CD4-positive, alpha-beta T cell treated with Interleukin-10 for 1 hour (primary cell): ENCODE measurements at places on chromosomes 16 and 17.
A peak's percentile ranks its signal among the peaks of the same experiment; 100 is the strongest.

DNA sequence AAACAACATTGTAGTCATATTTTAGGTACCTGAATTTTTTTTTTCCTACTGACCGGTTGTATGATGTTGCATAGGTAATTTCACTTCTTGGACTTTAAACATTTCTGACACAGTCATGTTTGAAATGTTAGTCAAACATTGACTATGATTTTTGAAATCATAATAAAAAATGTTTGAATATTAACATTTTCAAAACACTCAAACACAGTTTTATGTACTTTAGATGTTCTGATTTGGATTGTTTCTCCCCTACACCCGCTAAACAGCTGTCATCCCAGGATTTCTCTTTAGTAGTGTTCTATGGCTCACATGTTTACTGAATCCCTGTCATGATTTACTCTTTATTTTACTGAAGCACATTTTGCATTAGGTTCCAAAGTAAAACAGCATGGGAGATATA is 102.9 kb upstream of the NPEPPS start:
- DNase-seq, result no peak

DNA sequence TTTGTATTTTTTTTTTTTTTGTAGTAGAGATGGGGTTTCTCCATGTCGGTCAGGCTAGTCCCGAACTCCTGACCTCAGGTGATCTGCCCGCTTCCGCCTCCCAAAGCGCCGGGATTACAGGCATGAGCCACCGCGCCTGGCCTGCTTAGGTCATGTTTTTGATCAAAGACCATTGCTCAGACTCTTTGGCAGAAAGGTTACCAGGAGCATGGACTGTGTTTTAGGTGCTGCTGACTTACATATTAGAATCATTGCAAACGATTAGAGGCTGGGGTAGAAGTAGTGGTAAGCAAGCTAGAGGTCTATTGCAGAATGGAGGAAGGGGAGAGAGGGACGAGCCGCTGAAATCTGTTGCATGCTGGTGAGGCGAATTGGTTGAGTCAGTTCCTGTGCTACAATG is 79.8 kb downstream of the TANGO6 start:
- no peak for DNase-seq

DNA sequence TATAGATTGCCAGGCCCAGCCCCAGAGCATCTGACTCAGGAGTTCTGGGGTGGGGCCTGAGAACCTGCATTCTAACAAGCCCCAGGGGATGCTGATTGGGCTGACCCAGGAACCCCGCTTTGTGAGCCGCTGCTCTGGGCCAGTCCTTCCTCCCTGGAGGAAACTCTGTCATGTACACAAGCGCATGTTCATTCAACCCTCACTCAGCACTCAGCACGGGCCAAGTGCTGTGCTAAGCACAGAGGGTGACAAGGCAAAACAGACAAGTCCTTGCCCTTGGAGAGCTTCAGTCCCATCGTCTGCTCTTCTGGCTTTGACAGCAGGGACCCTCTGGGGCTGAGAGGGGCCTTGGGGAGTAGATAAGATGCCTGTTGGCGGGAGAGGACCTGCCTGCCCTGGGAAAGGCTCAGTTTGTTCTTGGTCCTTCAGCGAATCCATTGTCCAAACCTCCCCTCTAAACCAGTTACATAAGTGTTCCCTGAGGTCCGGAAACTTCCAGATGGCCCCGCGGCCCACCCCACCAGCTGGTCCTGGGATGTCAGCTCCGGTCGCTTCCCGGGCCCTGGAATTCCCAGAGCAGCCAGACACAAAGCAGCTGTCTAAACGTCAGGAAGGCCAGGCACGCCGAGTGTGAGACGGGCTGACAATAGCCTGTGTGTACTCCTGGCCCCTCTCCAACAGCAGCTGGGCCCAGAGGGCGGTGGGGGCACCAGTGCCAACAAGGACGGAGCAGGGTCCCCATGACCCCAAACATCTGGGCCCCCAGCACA is 88.8 kb downstream of the ZDHHC7 start:
- no peak for DNase-seq

- no peak for DNase-seq
Observed at GRCh38 chr17:16909472-16910246, 62.3 kb downstream of the TNFRSF13B start.

GRCh38 chr16:75957870-75958269 is 231.6 kb upstream of the CPHXL start:
- DNase-seq, result no peak

DNA sequence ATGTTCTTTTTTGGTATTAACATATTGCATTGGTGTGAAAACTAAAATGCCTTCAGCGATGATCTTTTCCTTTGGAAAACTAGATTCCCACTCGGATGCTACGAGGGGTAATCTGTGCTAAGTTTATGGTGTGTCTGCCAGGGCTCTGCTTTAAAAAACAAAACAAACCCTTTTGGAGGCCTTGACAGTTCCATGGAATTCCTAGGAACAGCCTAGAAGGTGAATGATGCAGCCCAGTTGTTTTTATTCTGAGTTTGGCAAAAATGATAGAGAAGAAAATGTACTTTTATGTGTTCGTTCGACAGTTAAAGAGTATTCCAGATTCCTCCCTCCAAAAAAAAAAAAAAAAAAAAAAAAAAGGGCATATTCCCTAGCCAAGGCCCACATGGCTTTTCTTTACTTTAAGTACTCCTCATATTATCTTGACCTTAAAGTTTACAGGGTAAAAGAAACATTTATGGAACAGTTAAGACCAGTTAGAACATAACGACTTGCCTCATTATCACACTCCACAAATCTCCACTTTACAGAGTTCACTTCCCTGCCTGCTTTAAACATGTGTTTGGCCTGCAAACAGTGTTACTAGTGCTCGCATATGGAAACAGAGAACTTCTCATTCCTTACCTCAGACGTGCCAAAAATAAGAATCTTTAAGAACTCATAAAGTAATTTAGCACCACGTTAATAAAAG is 159.1 kb downstream of the WWOX start:
- no peak for DNase-seq

DNA sequence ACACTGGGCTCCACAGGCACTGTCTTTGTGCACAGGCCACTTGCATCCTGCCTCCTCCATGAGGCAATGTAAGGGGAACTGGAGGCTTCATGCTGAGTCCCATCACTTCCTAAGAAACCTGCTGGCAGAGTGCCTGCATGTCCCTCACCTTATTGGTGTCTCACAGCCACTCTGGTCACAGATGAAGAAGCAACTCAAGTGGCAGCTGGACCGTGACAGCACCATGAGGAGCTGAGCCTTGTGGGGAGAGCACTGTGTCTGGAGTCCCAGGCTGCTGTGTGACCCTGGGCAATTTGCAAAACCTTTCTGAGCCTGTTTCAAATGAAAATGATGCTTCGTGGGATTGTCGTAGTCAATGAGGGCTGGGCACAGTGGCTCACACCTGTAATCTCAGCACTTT is 19.5 kb downstream of the ANKRD40 start:
- no peak for DNase-seq

- no peak for DNase-seq
Observed at GRCh38 chr16:56985962-56986360, 3.4 kb upstream of the NLRC5 start.

GRCh38 chr17:49725452-49726130 is 17.8 kb upstream of the SLC35B1 start:
- DNase-seq, result no peak

DNA sequence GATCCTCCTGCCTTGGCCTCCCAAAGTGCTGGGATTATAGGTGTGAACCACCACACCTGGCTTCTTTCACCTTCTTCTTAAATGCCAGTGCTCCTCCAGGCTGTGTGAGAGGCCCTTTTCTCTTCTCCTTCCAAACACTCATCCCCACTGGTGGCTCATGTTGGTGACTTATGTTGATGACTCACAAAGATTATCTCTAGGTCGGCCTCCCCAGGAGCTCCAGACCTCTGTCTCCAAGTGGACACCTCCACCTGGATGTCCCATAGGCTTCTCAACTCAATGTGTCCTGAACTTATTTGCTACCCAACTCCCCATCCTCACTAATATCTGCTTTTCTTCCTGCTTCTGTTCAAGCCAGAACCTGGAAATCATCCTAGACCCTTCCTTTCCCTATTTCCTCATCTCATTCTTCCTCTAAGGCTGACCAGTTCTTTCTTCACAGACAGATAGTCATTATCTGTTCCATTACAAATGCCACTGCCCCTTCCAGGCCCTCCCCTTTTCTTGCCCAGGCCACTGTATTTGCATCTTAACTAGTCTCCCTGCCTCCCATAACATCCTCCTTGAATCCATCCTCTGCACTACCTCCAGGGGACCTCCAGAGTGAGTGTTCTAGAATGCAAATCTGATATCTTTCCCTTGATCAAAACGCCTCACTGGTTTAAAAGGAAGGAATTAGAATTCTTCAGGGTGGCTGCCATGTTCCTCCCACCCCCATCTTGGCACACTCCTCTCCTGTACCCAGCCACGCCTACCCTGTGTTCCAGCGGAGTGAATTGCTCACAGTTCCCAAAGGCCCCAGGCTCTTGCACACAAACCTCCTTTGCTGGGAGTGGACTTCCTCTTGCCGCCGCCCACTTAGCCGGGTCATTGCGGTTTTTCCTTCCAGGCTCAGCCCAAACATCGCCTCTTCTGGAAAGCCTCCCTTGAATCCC is 34.8 kb upstream of the FBXO47 start:
- no peak for DNase-seq

GRCh38 chr16:89695875-89696669 is 5.4 kb downstream of the SPATA2L start:
- DNase-seq, result no peak

DNA sequence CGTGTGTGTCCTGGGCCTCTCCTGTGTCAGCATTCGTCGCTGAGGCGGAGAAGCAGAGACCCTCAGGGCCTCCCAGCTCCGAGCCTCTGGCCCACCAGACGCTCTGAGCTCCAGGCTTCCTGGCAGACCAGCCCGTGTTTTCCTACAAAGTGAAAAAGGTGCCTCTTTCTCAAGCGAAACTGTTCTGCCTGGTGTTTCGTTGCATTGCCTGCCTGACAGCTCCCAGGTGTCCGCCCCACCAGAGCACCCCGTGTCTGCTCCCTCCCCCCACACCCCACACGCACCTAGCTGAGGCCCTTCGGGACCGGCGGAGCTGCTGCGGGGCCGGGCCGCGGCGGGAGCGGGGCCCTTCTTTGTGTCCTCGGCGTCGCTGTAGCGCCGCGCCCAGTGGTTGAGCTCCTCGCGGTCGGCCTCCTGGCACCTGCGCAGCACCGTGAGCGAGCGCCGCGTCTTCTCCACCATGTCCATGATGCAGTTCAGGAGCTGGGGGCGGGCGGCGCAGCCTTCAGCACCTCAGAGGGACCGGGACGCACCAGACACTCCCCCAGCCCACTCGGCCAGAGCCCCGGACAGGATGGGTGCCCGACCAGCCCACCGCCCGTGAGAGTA is 14.7 kb upstream of the PABPN1L start:
- DNase-seq, result no peak

DNA sequence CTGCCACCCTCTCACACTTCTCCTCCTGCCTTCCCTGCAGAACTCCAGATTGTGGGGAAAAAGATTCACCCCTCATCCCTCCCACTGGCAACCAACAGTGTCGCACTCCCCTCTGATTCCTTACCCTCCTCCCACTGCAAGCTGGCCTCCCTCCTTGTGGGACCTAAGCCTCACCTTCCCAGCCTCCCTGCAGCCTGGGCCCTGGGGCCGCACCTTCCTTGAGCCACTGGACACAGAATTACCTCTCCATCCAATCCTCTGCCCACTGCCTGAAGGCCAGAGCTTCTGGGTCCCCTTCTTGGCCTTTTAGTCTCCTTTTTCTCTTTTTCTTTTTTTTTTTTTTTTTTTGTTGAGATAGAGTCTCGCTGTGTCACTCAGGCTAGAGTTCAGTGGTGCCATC is 33.9 kb downstream of the NGFR start:
- no peak for DNase-seq

- peak; percentile 57 for DNase-seq
Observed at GRCh38 chr17:4004517-4005295, 40.5 kb upstream of the ATP2A3 start.

- no peak for DNase-seq
Observed at GRCh38 chr16:22924492-22924891, 110.5 kb downstream of the HS3ST2 start.

- no peak for DNase-seq
Observed at GRCh38 chr16:27381974-27382855, 19.8 kb upstream of the IL21R start.

DNA sequence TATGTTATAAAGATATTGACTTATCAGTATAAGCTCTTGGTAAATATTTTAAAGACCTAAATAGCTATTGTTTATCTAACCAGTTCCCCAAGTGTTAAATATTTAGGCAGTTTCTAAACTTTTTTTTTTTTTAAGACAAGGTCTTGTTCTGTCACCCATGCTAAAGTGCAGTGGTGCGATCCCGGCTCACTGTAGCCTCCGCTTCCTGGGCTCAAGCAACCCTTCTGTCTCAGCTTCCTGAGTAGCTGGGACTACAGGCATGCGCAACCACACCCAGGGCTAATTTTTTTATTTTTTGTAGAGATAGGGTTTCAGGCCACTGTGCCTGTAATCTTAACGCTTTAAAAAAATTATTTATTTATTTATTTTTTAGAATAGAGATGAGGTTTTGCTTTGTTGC is 43.5 kb downstream of the SNX29 start:
- DNase-seq, result no peak

DNA sequence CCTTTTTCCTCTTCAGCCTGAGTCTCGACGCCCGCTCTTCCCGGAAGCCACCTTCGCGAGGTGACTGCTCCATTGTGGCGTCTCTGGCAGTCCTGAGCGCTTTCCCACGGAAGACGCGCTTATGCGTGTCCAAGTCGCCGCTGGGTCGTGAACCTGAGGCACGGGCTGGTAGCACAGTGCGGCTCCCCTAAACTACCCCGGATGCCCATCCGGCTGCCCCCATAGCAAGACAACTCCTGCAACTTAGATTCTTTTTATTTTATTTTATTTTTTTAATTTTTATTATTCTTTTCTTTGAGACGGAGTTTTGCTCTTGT is 2.1 kb upstream of the ESRP2 start:
- DNase-seq, result no peak

DNA sequence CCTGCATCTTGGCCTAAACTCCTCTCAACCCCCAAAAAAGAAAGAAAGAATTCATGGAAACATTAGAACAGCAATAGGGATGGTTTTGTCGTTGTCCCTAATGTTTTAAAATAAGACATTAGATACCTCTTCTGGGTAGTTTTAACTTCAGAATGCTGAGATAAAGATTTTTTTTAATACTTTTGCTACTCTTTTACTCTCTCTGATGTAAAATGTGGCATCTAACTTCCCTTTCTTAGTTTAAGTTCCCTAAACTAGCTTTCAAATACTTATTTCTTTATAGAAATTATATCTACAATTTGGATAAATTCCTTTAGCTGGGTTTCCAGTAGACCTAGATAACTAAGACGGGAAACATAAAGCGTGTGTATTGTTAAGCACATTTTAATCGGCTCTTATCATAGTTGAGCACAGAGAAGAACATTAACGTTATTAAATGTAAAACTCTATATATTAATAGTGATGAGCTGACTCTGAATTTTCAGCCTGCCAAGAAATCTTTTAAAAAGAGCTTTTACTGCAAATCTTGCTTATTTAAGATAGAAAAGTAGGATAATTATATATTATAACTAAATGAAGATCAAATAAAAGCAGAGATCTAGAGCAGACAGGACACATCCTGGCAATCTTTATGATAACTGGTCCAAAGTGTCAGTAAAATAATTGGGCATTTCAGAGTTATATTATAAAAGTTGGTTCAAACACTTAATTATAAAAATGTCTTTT is 183.2 kb downstream of the CYB561 start:
- no peak for DNase-seq
